ENCODE measurements at places on chromosomes 7 and 10.

- H3K4me1 ChIP-seq: peaks cover 7% of the 10 kb centered on the region
- no peak for DNase-seq
- H3K27ac ChIP-seq: no peak overlapping the region
- peaks cover 90% of the 10 kb centered on the region for H3K27me3 ChIP-seq
Measured at GRCh38 chr10:30036811-30037210, 22.6 kb downstream of the JCAD start.

- H3K4me3 ChIP-seq: no peak overlapping the region
- no peaks in the 10 kb centered on the region for H3K27me3 ChIP-seq
- no peaks in the 10 kb centered on the region for H3K36me3 ChIP-seq
- peaks cover 13% of the 10 kb centered on the region for H3K4me1 ChIP-seq
Measured at GRCh38 chr10:44982114-44982460, 3.5 kb upstream of the DEPP1 start.

- no peak for DNase-seq
- no peak overlapping the region for H3K4me3 ChIP-seq
- no peak overlapping the region for H3K27ac ChIP-seq
- peaks cover 17% of the 10 kb centered on the region for H3K4me1 ChIP-seq
- H3K36me3 ChIP-seq: no peaks in the 10 kb centered on the region
Measured at GRCh38 chr10:97547271-97547600, 25.3 kb upstream of the ANKRD2 start.

DNA sequence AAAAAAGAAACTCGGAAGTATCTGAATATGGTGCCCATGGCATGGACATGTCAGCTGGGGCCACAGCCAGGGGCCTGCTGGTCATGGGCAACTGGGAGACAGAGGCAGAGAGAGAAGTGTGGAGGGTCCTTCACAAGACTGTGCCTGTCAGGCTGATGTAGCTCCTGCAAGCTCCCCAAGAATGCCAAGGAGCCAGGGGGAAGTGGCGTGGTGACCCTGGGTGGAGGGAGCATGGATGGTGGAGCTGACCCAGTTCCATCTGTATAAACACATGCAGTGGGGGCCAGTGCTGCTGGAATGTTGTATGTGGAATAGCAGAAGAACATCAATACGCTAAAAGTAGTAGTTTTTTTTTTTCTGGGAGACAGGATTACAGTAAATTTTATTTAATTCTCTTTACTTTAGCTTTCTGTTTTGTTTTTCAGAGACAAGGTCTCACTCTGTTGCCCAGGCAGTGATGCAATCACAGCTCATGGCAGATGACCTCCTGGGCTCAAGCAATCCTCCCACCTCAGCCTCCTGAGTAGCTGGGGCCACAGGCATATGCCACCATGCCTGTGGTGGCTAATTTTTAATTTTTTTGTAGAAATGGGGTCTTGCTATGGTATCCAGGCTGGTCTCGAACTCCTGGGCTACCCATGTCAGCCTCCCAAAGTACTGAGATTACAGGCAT is 10.5 kb upstream of the ZMIZ2 start:
- peaks cover 12% of the 10 kb centered on the region for H3K4me1 ChIP-seq
- H3K36me3 ChIP-seq: no peaks in the 10 kb centered on the region
- no peaks in the 10 kb centered on the region for H3K27me3 ChIP-seq
- DNase-seq: no peak
- H3K4me3 ChIP-seq: no peak overlapping the region

DNA sequence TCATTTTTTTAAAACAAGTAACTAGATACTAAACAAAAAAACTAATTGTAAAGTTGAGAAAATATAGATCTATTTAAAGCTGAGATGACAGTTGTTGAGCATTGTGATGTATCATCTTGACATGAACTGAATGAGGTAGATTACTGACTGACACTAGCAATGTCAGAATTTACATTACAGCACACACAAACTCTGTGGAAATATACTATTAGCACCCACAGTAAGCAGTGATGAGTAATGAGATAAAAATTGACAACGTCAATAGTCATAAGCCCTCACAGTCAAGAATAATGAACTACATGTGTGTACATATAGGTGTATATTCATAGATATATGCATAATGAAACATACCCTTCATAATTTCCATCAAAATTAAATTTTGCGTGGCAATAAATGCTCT is 368.4 kb downstream of the TFEC start:
- DNase-seq: no peak
- no peak overlapping the region for H3K27ac ChIP-seq
- no peaks in the 10 kb centered on the region for H3K4me1 ChIP-seq
- H3K27me3 ChIP-seq: no peaks in the 10 kb centered on the region
- H3K36me3 ChIP-seq: no peaks in the 10 kb centered on the region

GRCh38 chr10:100723770-100724530 is 21.4 kb upstream of the PAX2 start:
- H3K27me3 ChIP-seq: peaks cover 89% of the 10 kb centered on the region
- H3K4me3 ChIP-seq: no peak overlapping the region
- H3K27ac ChIP-seq: no peak overlapping the region
- no peaks in the 10 kb centered on the region for H3K36me3 ChIP-seq

GRCh38 chr7:87159538-87159937 is 7.3 kb downstream of the DMTF1 start:
- H3K27me3 ChIP-seq: no peaks in the 10 kb centered on the region
- no peak overlapping the region for H3K27ac ChIP-seq
- DNase-seq: no peak
- H3K4me3 ChIP-seq: no peak overlapping the region
- peaks cover 47% of the 10 kb centered on the region for H3K4me1 ChIP-seq
- peaks cover 33% of the 10 kb centered on the region for H3K36me3 ChIP-seq

- no peaks in the 10 kb centered on the region for H3K4me1 ChIP-seq
- no peak overlapping the region for H3K27ac ChIP-seq
- no peak overlapping the region for H3K4me3 ChIP-seq
- no peak for DNase-seq
- H3K36me3 ChIP-seq: no peaks in the 10 kb centered on the region
Measured at GRCh38 chr7:53611043-53611442, 575.6 kb downstream of the POM121L12 start.

GRCh38 chr7:118055647-118056046 is 128.3 kb upstream of the LSM8 start:
- H3K4me3 ChIP-seq: no peak overlapping the region
- no peak for DNase-seq

GRCh38 chr7:43211286-43211685 is 98.8 kb downstream of the HECW1 start:
- peaks cover 25% of the 10 kb centered on the region for H3K27me3 ChIP-seq
- H3K36me3 ChIP-seq: no peaks in the 10 kb centered on the region
- H3K27ac ChIP-seq: no peak overlapping the region
- DNase-seq: no peak
- H3K4me3 ChIP-seq: no peak overlapping the region

- H3K36me3 ChIP-seq: no peaks in the 10 kb centered on the region
- DNase-seq: no peak
- H3K27me3 ChIP-seq: peaks cover 3% of the 10 kb centered on the region
Measured at GRCh38 chr7:47328392-47329319, 253.3 kb downstream of the TNS3 start.

DNA sequence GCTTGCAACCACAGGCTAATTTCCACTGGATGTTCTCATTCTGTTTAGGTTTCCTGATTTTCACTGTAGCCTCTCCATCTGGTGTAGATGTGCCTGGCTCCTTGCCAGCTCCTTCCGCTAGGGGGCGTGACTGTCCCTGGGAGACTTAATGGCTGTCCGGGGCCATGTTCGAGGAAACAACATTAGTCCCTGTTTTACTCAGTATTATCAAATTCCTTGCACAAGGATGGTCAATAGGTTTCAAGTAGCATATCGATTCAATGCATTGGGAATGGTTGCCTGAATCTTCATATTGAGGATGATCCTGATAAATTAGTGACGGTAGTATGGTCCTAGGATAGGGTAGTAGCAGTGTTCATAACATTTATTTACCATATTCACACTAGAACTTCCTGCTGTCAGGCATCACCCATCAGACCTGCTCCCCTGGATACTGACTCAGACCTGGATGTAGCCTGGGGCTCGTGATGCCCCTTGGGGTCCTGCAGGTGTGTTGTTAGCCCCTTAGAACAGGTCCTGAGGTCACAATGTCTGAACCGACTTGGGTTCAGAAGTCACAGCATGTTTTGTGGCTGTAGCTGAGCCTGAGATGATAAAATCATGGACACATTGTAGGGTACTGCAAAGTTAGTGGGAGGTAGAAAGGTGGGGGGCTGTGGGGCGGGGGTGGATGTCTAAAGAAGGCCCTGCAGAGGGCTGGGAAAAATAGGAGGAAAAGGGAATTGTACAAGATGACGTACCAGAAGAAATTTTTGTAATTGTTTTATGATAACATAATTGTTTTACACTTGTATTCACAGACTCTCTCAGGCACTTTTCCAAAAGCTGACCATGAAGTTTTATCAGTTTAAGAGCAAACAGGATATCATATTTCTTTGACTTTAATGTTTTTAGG is 8.9 kb upstream of the EXOC6 start:
- DNase-seq: peak; percentile 52
- H3K4me3 ChIP-seq: no peak overlapping the region
- no peaks in the 10 kb centered on the region for H3K36me3 ChIP-seq
- H3K27me3 ChIP-seq: peaks cover 3% of the 10 kb centered on the region
- H3K27ac ChIP-seq: no peak overlapping the region
- H3K4me1 ChIP-seq: peaks cover 6% of the 10 kb centered on the region

DNA sequence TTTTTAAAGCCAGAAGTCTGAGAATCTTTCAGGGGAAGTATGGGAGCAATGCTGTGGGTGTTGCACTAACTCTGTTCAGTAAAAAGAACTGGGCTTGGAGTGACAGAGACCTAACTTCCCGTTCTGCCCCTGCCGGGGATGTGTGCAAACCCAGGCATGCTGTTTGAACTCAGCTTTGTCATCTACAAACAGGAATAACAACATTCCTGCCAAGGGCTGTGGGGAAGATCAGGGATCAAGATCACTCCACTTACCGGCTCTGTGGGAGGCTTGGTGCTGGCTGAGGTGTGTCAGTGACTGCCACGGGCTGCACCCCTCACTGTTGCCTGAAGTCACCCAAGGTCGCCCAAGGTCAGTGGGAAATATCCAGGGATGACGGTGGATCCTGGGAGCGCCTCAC is 23.1 kb upstream of the DRGX start:
- peaks cover 8% of the 10 kb centered on the region for H3K27me3 ChIP-seq
- no peaks in the 10 kb centered on the region for H3K4me1 ChIP-seq
- no peak overlapping the region for H3K27ac ChIP-seq
- DNase-seq: no peak

DNA sequence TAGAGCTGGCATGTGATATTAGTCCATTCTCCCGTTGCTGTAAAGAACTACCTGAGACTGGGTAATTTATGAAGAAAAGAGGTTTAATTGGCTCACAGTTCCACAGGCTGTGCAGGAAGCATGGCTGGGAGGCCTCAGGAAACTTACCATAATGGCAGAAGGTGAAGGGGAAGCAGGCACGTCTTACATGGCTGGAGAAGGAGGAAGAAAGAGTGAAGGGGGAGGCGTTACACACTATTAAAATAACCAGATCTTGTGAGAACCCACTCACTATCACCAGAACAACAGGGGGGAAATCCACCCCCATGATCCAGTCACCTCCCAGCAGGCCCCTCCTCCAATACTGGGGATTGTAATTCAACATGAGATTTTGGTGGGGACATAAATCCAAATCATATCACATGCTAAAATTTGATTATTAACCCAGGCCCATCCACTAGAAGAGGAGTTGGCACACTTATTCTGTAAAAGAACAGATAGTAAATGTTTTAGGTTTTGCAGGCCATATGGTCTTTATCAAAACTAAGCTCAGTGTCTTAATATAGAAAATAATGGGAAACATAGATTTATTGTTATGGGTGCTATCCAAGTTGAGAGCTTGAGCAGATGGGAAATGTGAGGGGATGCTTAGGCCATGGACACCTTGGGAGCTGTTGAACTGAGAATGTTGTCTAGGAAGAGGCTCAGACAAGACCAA is 18.6 kb upstream of the HK1 start:
- H3K27me3 ChIP-seq: no peaks in the 10 kb centered on the region
- H3K4me3 ChIP-seq: no peak overlapping the region
- peaks cover 6% of the 10 kb centered on the region for H3K4me1 ChIP-seq

GRCh38 chr10:79980711-79981110 is 31.8 kb upstream of the SFTPD start:
- H3K36me3 ChIP-seq: no peaks in the 10 kb centered on the region
- H3K4me3 ChIP-seq: no peak overlapping the region
- peaks cover 16% of the 10 kb centered on the region for H3K4me1 ChIP-seq
- H3K27me3 ChIP-seq: peaks cover 62% of the 10 kb centered on the region
- no peak overlapping the region for H3K27ac ChIP-seq

GRCh38 chr7:81331061-81332018 is 412.5 kb upstream of the SEMA3C start:
- H3K4me1 ChIP-seq: no peaks in the 10 kb centered on the region
- no peak overlapping the region for H3K4me3 ChIP-seq
- DNase-seq: no peak
- no peaks in the 10 kb centered on the region for H3K27me3 ChIP-seq
- no peak overlapping the region for H3K27ac ChIP-seq

DNA sequence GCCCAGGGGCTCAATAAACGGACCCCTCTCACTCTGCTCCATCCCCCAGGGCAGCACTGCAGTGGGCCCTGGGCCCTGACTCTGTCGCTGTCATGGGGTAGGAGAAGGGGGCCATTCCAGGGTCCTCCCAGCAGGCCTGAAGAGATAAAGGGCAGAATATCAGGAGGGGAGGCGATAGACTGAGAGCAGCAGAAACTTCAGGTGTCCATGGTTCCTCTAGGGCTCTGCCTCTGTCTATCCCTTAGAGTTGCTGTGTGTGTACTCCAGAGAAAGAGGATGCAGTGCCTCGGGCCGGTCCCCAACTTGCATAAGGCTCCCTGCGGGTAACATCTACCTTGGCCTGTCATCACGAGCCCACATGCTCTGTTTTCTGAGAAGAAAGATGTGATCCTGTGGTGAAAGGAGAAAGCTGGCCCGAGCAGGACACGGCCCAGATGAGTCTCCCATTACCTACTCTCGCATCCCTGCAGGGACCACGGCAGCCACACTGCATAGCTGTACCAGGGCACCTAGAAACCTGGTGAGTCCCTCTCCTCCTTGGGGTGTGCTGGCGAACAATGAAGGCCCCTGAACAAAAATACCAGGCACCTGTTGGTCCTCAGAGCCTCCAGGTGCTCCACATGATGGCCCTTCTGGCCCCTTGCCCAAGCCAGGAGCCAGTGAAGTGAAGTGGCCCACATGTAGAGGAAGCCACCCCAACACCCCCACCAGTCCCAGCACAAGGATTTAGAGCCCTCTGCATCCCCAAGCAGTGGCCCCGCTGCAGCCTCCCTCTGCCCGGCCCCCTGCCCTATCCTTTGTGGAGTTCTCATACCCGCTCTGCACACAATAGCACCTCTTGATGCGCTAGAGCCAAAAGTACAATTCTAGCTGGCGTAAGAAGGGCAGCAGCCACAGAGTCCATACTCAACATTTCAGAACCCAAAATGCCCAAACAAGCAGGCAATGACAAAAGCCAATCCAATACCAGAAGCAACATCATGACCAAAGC is 106.8 kb downstream of the ARHGAP22 start:
- H3K27me3 ChIP-seq: peaks cover 16% of the 10 kb centered on the region
- H3K4me3 ChIP-seq: no peak overlapping the region
- H3K36me3 ChIP-seq: no peaks in the 10 kb centered on the region
- H3K27ac ChIP-seq: no peak overlapping the region
- peaks cover 15% of the 10 kb centered on the region for H3K4me1 ChIP-seq

- peaks cover 55% of the 10 kb centered on the region for H3K36me3 ChIP-seq
- peak overlapping the region; percentile 5 for H3K27ac ChIP-seq
- H3K27me3 ChIP-seq: no peaks in the 10 kb centered on the region
- peak overlapping the region; percentile 0 for H3K4me3 ChIP-seq
- DNase-seq: no peak
Measured at GRCh38 chr10:28592953-28593352, 60.0 kb downstream of the WAC start.

- H3K4me3 ChIP-seq: no peak overlapping the region
- no peak for DNase-seq
- H3K36me3 ChIP-seq: peaks cover 3% of the 10 kb centered on the region
- H3K4me1 ChIP-seq: peaks cover 33% of the 10 kb centered on the region
- no peak overlapping the region for H3K27ac ChIP-seq
- H3K27me3 ChIP-seq: no peaks in the 10 kb centered on the region
Measured at GRCh38 chr10:6411436-6411835, 168.6 kb downstream of the PRKCQ start.

Data from activated naive CD8-positive, alpha-beta T cell treated with anti-CD3 and anti-CD28 coated beads for 36 hours (primary cell).